ENCODE measurements at places on chromosomes 16 and 17. TPM values are rescaled to one million over a fixed set of nuclear protein-coding genes. Genes with fewer than 3 reads are reported as not detected.
A peak's percentile ranks its signal among the peaks of the same experiment; 100 is the strongest.

Gene RCVRN
- not detected for total RNA-seq

DNA sequence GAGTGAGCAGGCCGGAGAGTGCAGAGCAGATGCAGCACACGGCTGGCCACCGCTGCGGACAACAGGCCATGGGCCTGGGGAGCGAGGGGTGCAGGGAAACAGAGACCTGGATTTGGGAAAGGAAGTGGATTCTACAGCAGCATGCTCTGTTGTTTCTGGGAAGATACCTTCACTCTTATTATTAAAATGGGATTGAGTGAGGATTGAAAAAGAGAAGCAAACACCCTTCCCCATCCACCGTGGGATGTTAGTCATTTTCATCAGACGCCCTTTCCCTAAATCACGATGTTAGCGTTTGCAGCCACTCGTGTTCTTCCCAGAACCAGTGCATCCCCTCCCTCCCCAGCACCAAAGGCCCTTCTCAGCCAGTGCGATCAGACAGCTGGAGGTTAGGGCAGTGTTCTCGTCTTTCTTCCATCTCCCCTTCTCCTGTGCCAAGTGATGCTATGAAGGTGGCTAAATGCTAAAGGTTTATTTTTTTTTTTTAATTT lies 196.5 kb upstream of the CHMP6 start:
- H3K27ac ChIP-seq = no peak overlapping the region
- H3K27me3 ChIP-seq = no peaks in the 10 kb centered on the region
- H3K4me3 ChIP-seq = no peak overlapping the region
- no peaks in the 10 kb centered on the region for H3K36me3 ChIP-seq
- DNase-seq = no peak

Gene CDH8
- total RNA-seq = 11.7 TPM

Gene GNGT2
- total RNA-seq = 0.42 TPM

Gene TOM1L1
- total RNA-seq = 68.0 TPM

DNA sequence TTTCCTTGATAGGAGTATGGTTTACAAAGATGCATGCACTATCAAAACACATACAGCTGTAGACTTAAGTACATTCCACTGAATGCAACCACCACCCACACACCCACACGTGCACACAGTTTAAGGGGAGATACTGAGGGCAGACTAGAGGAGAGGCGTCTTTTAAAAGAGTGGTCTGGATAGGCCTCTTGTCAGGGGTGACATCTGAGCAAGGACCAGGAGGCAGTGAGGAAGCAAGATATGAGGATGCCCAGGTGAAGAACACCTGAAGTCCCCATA lies 12.6 kb downstream of the MPHOSPH6 start:
- no peak for DNase-seq
- peaks cover 5% of the 10 kb centered on the region for H3K36me3 ChIP-seq
- H3K27me3 ChIP-seq = no peaks in the 10 kb centered on the region
- H3K4me3 ChIP-seq = no peak overlapping the region
- peaks cover 7% of the 10 kb centered on the region for H3K4me1 ChIP-seq

DNA sequence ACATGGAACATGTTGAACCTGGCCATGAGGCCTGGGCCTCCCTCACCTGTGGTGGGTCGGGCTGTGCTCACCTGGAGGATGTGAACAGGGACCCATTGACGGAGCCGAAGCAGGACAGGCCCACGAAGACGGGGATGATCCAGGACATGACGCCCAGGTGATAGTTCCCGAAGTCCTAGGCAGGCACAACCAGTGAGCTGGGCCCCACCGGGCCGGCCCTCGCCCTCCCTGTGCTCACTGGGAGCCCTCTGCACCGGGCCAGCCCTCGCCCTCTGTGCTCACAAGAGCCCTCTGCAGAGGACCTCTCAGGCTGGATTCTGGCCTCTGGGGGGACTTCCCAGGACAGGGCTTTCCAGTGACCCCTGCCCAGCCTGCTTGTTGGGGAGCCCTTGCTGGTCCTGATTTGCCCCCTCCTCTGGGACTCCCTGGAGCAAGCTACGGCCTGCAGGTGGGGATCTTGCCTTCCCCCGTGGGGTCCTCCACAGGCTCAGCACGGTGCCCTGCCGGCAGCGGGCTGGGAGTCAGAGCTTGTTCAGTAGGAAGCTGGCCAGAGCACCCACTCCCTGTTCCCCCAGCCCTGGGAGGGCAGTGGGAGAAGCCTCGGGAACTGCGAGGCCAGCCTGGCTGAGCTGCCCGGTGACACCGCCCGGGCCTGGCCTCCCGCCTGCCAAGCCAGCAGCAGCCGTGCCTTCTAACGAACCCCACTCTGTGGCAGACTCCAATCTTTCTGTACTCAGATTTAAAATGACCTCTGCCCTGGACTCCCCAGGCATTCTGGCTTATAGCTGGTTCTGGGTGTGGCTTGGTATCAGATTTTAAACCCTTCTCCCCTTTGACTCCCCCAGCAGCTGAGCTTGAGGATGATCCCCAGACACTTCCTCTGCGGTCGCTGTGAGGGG lies 30.4 kb downstream of the SLC7A5 start:
- no peaks in the 10 kb centered on the region for H3K27me3 ChIP-seq
- H3K36me3 ChIP-seq = peaks cover 33% of the 10 kb centered on the region
- no peak overlapping the region for H3K4me3 ChIP-seq
- H3K27ac ChIP-seq = 0 out of 2 replicates have a peak overlapping the region, but pooled peaks have one; percentile 72
- no peaks in the 10 kb centered on the region for H3K4me1 ChIP-seq
- DNase-seq = no peak

DNA sequence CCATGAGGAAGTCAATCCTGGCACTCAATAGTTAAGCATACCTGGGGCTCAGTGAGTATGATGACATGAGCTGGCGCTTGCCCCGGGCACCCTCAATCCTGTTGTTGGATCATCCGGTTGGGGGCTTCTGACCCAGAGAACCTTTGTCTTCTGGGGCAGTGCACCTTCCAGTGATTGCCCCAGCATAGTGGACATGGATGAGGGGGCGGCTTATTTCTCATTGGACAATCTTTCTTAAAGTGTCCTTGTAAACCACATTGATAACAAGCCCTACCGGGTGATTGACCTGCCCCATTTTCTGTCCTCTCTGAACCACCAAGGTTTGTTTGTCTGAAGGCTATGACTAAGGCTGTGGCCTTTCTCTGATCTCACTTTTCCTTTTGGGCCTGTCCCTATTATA lies 18.2 kb downstream of the IGSF6 start:
- H3K4me1 ChIP-seq = peaks cover 8% of the 10 kb centered on the region
- no peak overlapping the region for H3K27ac ChIP-seq
- no peaks in the 10 kb centered on the region for H3K36me3 ChIP-seq
- no peak overlapping the region for H3K4me3 ChIP-seq
- no peak for DNase-seq

Gene LASP1
- 139 TPM for total RNA-seq

GRCh38 chr17:48841395-48841831 lies 10.6 kb downstream of the CALCOCO2 start:
- H3K27ac ChIP-seq = no peak overlapping the region
- no peaks in the 10 kb centered on the region for H3K27me3 ChIP-seq
- DNase-seq = no peak
- H3K4me1 ChIP-seq = no peaks in the 10 kb centered on the region
- H3K36me3 ChIP-seq = no peaks in the 10 kb centered on the region

Gene NUBP2
- 143 TPM for total RNA-seq

- no peak for DNase-seq
- peak overlapping the region; percentile 45 for H3K27ac ChIP-seq
- H3K36me3 ChIP-seq = peaks cover 39% of the 10 kb centered on the region
- no peaks in the 10 kb centered on the region for H3K4me1 ChIP-seq
Measured at GRCh38 chr17:49402706-49403105, 12.0 kb downstream of the PHB1 start.

DNA sequence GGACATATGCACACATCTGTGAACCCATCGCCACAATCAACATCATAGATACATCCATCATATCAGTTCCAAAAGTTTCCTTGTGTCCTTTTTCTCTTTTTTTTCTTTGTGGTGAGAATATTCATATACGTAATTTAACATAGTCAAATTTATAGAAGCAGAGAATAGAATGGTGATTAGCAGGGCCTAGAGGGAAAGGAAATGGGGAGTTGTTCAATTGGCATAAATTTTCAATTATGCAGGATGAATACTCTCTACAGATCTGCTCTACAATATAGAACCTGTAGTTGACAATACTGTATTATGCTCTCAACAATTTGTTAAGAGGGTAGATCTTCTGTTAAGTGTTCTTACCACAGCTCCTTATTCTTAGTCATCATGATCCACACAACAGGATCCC lies 413.2 kb downstream of the SHISA9 start:
- peaks cover 8% of the 10 kb centered on the region for H3K4me1 ChIP-seq
- H3K4me3 ChIP-seq = no peak overlapping the region
- H3K27me3 ChIP-seq = no peaks in the 10 kb centered on the region

Gene PRSS33
- total RNA-seq = 1.4 TPM

DNA sequence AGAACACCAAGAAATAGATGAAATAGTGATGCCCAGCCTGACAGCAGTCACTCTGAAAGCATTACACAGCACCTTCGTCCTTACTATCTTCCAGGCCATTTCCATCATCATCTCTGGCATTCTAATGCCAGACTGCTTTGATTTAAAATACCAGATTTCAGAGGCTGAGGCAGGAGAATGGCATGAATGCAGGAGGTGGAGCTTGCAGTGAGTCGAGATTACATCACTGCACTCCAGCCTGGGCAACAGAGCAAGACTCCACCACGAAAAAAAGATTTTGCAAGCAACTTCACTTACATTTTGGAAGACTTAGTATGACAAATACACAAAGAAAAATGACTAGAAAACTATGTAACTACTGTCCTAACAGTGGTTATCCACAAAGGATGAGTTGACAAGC lies 244.0 kb downstream of the CPPED1 start:
- no peaks in the 10 kb centered on the region for H3K36me3 ChIP-seq
- H3K27me3 ChIP-seq = no peaks in the 10 kb centered on the region
- DNase-seq = no peak
- no peak overlapping the region for H3K4me3 ChIP-seq
- no peaks in the 10 kb centered on the region for H3K4me1 ChIP-seq
- no peak overlapping the region for H3K27ac ChIP-seq

- no peaks in the 10 kb centered on the region for H3K27me3 ChIP-seq
- no peak for DNase-seq
- no peak overlapping the region for H3K27ac ChIP-seq
- no peaks in the 10 kb centered on the region for H3K36me3 ChIP-seq
Measured at GRCh38 chr16:64459821-64460220, 662.0 kb downstream of the CDH11 start.

GRCh38 chr16:81095653-81095952 lies 592 bp downstream of the GCSH start:
- H3K27ac ChIP-seq = 0 out of 2 replicates have a peak overlapping the region, but pooled peaks have one; percentile 6
- no peaks in the 10 kb centered on the region for H3K27me3 ChIP-seq
- no peaks in the 10 kb centered on the region for H3K36me3 ChIP-seq
- H3K4me3 ChIP-seq = peak overlapping the region; percentile 94
- peaks cover 4% of the 10 kb centered on the region for H3K4me1 ChIP-seq

DNA sequence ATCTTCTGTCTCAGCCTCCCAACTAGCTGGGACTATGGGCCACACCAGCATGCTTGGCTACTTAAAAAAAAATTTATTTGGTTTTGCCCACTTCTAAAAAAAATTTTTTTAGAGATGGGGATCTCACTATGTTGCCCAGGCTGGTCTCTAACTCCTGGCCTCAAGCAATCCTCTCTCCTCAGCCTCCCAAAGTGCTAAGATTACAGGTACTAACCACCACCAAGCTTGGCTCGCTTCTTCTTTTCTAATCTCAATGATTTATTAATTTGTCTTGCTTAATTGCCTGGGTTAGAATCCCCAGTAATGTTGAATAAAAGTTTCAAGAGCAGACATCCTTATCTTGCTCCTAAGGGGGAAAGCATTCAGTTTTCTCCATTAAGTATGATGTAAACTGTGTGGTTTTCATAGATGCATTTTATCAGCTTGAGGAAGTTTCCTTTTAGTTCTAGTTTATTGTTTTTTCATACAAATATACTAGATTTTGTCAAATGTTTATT lies 65.8 kb upstream of the NACA2 start:
- no peaks in the 10 kb centered on the region for H3K4me1 ChIP-seq
- no peaks in the 10 kb centered on the region for H3K27me3 ChIP-seq
- H3K27ac ChIP-seq = no peak overlapping the region

GRCh38 chr16:78415013-78415412 lies 315.6 kb downstream of the WWOX start:
- H3K4me1 ChIP-seq = peaks cover 12% of the 10 kb centered on the region
- DNase-seq = no peak
- no peak overlapping the region for H3K27ac ChIP-seq
- no peak overlapping the region for H3K4me3 ChIP-seq

DNA sequence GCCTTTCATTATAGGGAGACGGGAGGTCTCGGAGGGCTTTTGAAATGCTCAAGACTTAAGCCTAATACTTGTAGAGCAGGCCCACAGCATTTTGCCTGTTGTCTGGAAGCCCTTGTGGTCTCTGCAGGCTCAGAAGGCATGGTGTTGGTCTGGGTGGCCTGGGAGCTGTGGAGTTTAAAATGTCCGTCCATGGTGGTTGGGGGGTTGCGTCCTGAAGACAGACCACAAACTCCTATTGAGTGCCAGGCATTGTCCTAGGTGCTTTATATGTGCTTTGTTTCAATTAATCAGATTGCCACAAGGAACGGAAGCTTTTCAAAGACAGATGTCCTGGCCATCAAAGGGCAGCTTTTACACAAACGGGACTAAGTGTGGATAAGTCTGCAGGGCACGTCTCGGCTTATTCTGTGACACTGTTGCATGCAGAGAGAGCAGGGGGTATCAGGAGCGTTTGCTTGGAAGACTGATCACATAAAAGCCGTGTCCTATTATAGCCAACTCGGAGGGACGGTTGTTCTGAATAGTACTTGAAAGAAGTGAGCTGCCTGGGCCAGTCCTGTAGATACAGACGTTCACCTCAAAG lies 7.8 kb downstream of the NTN1 start:
- H3K4me1 ChIP-seq = peaks cover 37% of the 10 kb centered on the region
- no peak for DNase-seq

DNA sequence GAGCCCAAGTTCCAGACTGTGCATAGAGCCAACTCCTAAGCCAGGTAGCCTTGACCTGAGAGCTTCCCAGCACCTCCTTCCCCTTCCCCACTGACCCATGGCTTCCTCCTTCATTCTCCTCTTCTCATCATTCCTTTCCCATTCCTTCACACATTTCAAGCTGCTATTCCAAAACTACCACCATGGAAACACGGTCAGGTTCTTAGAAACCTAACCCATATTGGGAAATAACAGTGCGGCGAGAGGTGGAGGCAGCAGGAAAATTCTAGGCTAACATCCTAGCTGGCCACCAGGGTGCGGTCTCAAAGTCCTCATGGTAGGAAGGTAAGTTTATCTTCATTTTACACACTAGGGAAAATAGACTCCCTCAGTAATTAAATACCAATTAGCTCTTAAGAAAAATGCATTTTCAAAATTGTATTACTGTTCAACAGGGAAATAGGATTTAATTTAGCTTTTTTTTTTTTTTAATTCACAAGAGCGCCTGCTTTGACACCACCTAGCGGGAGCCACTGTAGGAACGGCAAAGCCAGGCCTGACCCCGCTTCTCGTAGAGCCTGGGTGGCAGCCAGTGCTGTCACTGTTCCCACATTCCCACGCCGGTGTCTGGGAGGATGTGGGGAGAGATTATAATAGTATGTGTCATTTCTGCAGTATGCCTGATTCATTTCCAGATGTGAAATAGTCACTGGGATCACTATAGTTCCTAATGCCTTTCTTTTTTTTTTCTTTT lies 14.0 kb upstream of the SPHK1 start:
- no peaks in the 10 kb centered on the region for H3K36me3 ChIP-seq
- DNase-seq = peak; percentile 62
- H3K27ac ChIP-seq = no peak overlapping the region
- H3K4me1 ChIP-seq = peaks cover 10% of the 10 kb centered on the region

Measured in GM23338 (cell line).